ENCODE measurements at places on chromosomes 7 and 10.

- no peak for DNase-seq
Measured at GRCh38 chr10:102352066-102352715, 43.3 kb upstream of the NFKB2 start.

DNA sequence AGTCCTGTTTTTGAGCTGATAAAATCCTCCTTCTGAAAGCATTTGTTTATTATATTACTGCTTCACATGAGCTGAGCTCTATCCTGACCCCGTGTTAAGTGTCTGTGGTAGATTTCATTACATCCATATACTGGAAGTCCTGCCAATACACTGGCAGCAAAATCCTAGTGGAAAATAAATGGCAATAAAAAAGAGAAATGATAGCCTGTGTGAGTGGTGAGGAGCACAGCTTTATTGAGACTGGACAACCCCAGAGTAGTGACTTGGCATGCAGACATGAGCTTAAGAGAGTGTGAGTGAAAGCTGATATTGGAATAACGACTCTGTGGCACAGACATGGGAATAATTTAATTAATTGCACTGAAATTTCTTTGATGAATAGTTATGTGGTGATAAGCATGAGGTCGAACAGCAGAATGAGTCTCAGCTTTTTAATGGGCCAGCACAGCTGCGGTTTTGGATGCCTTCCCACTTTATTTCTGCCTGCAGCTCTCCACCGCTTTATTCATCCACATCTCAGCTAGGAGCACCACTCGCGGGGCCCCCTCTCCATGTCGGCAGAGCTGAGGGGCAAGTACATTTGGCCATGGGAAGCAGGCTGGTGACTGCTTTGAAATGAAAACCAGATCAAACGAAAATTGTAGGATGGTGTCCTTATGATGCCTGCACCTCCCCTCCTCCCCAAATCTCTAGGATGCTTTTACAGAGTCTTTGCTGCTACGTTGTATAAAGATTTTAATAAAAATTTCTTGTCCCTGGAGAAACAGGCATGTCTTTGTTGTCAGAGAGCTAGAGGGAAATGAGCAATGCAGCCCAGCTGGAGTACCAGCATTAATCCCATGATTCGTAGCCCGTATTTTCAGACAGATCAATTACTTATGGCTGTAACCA is 494.3 kb downstream of the AUTS2 start:
- DNase-seq: no peak

DNA sequence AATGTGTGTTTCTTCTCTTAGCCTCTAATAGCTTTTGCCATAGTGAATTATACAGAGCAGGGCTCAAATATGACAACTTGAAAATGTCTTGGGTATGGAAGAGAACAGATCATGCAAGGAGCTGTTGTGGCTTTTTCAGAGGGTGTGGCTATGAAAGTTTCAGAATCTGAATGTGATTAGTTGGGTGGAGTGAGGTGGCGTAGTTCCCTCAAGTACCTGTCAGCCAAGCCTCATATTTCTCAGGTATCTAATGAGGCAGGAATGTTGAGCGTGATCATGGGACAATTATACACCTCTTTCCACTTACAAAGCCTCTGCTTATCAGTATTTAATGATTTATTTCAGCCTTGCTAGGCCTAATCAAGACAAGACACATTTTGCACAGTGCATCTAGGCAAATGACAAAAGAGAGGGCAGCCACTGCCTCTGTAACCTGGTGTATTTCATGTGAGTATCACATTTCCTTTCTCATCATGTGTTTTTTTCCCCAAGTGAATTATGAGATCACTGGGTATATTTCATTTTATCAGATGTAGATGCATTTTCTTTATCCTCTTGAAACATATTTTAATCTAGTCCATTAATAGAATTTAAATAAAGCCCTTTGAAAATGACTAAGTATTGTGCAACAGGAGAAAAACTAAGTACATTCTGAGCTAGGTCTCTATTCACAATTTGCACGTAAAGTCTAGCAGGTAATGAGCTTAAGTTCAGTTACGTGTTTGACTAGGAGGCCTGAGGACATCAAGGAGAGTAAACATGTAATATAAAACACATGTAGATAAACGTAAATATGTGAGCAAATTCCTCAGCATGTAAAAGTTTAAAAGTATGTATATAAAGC is 644.4 kb upstream of the IGFBP3 start:
- DNase-seq: no peak

- no peak for DNase-seq
Measured at GRCh38 chr7:20402747-20403230, 72.1 kb downstream of the ITGB8 start.

DNA sequence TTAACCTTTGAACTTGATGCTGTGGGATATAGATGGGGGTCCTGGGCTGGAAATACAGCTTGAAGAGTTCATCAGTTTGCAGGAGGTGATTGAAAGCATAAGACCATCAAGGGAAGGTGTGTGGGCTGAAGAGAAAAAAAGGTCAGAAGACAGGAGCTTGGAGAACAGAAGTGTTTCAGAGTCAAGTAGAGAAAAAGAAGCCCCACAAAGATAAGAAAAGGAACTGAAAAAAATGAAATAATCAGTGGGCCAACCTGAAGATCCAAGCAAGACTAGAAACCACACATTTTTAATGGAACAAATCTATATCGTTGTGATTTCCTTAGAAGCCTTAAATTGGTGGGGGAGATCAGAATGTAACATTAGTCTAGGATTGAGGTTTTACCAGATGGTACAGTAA is 22.5 kb downstream of the ZEB1 start:
- no peak for DNase-seq

GRCh38 chr7:153381275-153382040 is 621.9 kb downstream of the ACTR3B start:
- no peak for DNase-seq

DNA sequence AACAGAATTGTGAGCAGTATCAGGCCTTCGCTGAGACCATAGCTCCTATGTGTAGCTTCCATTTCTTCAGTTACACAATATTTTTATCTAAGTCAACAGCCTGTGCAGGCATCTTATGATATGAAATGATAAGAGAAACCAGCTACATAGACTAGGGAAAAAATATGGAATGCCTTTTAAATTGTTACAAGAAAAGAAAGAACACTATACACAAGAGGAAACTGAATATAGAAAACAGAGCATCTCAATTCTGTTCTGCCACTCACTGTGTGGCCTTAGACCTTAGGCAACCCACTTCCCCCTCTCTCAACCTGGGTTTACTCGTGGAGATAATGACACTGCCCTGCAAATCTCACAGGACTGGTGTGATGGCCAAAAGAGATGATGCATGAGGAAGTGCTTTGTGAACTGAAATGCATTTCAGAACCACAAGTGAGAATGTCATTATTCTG is 132.9 kb downstream of the LRRN3 start:
- DNase-seq: no peak

DNA sequence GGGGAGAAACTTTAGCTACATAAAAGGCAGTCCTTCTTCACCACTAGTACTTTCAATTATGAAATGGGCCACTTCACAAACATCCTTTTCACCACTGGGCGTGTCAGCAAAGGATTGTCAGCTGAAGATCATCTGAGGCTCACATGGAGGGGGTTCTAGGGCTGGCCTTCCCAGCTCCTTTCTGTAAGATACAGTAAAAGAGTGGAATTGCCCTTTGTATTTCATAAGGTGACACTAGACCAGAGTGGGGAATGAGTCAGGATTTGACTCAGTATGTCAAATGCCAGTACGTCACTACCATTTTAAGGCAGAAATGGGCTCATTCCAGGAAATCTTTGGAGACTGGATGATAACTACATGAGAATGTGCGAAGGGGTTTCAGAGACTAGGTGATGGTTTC is 21.2 kb upstream of the BLOC1S2 start:
- no peak for DNase-seq

DNA sequence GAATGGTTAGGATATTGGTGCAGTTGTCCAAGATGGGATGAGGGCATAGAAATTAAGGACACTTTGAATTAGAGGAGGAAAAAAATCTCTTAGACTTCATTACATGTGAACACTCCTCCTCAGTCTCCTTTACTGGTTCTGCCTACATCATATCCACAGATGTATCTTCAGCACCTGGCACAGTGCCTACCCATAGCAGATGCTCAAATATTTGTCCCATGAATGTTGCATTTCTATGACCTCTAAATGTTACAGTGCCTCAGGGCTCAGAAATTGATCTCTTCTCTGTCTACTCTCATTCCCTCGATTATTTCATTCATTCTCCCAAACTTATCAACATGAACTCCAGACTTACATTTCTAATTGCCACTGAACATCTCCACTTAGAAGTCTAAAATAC is 17.1 kb downstream of the CNNM1 start:
- DNase-seq: no peak

DNA sequence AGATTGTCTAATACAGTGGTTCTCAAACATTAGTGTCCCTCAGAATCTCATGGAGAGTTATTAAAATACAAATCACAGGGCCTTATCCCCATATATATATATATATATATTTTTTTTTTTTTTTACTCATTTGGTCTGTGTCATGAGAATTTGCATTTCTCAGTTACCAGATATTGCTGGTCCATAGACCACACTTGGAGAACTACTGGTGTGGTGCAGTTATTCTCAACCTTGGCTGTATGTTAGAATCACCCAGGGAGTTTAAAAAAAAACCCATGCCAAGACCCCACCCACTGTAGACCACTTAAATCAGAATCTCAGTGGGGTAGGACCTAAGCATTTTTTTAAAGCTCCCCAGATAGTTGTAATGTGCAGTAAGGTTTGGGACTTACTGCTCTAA is 179.9 kb downstream of the AUTS2 start:
- DNase-seq: no peak

- DNase-seq: no peak
Measured at GRCh38 chr7:130741331-130741995, 7.5 kb upstream of the KLF14 start.

- no peak for DNase-seq
Measured at GRCh38 chr7:13496976-13497375, 492.5 kb downstream of the ETV1 start.

DNA sequence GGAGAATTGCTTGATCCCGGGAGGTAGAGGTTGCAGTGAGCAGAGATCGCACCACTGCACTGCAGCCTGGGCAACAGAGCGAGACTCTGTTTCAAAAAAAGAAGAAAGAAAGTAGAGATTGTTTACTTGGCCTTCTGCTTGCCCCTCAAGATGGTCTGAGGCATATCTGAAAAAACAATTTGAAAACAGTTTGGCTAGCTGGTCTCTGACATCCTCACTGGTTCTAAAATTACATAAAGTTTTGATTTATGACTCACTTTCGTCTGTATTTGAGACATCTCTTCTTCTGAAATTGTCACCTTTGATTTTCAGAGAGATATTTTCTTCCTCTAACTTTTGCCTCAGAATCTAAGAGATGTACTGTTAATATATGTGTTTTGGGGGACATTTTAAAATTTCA is 49.6 kb upstream of the HELLS start:
- DNase-seq: no peak

- no peak for DNase-seq
Measured at GRCh38 chr10:72248468-72249151, 25.1 kb upstream of the DDIT4 start.

DNA sequence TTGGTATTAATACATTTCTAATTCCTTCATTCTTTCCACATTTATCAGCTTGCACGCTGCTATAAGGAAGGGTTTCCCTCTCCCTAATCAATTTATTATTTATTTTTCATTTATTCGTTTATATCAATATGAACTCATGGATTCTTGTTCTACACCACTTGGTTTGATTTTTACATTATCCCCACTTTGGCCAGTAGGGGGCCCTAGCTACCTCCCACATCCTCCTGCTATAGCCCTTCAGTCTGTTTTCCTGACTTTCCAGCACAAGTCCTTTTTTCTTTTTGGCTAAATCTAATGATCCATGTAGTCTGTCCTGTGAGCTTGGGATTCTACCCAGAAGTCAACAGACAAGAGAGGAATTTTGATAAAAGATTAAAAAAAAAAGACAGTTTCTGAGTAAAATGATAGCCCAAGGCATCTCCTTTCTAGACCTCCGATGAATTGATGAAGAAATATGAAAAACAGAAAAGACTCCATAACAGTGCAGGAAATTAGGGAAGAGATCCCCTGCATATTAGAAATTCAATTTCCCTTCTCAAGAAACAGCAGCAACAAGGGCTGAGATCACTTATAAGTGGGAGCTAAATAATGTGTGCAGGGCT is 47.7 kb downstream of the LYZL2 start:
- no peak for DNase-seq

GRCh38 chr7:142587578-142588191 is 161.6 kb upstream of the PRSS1 start:
- DNase-seq: no peak

DNA sequence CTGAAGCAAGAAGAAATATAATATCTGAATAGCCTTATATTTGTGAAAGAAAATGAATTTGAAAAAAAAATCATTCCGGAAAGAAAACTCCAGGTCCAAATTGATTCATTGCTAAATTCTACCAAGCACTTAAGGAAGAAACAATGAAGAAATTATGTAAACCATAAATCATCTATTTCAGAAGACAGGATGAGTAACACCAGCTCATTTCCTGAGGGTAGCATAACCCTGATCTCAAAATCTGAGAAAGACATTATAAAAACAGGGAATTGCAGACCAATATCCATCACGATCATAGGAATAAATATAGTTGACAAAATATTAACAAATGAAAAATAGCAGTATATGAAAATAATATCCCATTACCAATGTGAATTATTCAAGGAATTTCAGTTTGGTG is 70.1 kb upstream of the RAB18 start:
- DNase-seq: no peak

GRCh38 chr7:92732316-92733036 is 103.9 kb downstream of the CDK6 start:
- DNase-seq: no peak

DNA sequence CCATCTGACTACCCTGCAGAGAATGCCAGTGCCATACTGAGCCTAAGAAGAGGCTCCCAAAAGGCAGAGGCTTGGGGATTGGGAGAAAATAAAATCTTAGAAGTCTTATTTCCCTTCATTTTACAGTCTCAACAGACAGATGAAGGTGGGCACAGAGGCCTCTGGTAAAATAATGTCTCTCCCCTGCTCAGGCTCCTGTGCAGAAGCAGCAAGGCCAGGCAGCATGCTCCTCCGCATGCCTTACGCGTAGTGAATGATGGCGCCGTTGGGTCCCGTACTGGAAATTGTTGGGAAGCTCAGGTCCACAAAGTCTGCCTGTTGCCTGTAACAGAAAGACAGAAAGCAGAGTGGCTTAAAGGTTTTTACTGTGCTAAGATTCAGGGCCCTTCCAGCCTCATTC is 45.8 kb downstream of the XPNPEP1 start:
- no peak for DNase-seq

GRCh38 chr7:44141221-44141850 is at the start of gene MYL7:
Gene MYL7 (minus strand): TSS chr7:44141332. CDS start chr7:44141305, 27 bp downstream.
- DNase-seq: no peak

GRCh38 chr10:30559180-30559579 is 70.4 kb downstream of the LYZL2 start:
- DNase-seq: no peak

DNA sequence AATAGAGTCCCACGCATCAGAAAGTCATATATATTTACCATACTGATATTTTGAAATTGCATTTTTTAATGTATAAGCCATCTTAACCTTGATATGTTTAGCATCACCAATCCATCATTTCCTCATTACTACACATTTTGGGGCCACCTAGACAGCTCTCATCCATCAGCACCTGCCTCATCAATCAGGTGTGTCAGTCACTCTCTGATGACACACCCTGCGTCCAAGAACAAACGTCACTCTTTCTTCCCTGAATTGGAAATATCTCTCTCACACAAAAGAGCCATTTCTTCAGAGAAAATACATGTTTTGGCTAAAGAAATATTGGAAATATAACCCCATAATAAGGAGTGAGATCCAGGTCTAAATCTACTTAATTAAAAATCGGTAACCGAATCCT is 38.9 kb upstream of the RSU1 start:
- DNase-seq: no peak
